ENCODE measurements at places on chromosomes 1 and 21.

DNA sequence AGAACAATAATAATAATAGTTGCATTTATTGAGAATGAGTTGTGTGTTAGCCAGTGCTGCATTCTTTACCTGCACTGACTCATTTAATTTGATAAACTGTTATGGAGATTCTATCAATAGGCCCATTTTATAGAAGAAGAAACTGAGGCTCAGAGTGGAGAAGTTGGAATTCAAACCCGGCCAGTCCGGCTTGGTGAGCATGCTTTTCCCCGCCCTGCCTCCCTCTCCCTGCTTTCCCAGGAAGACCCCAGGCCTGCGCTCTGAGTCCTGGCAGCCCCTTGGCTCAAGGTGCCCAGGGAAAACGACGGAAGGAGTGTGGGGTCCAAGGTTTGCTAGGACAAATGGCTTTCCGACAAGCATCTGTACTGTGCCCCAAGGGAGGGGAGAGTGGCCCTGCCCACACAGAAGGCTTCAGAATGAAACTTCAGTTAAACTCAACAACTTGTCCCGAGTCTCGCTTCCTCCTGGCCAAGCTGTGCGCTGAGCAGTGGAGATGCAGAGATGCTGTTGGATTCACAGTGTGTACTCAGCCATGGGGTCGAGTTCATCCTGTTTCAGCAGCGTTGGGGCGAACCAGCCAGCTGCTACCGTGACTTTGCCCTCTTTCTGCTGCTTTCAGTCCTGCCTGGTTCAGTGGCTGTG, 23.3 kb upstream of the PADI6 start:
- DNase-seq = no peak

DNA sequence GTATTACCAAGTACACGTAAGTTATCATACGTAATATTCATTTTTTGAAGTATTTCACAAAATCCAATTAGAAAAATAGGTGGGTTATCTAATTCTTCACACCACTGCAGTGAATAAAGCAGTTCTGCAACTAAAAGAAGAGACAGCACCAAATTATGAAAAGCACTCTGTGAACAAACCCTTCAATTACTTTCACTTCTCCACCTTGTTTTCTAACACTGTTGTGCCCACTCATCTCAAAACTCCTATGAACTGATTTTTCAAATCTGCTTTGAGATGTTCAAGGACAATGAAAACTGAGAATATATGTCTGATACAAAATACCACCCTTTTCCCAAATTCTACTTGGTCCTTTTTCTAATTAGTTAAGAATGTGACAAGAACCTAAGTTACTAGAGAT, 39.4 kb downstream of the LTN1 start:
- DNase-seq = no peak

DNA sequence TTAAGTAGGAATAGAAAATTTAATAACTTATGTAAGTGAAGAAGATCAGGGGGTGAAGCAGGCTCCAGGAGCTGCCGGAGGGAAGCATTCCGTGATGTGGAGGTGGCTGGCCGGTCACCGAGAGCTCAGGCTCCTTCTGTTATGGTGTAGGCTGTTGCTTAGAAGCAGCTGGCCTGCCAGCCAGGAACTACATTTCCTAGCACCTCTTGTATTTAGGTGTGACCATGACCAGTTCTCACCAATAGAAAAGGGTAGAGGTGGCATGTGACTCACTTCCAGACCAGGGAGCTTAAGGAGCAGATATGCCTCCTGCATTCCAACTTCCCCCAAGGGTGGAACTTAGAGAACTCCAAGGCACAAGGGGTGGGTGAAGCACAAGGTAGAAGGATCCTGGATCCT, 120.7 kb downstream of the ACTL8 start:
- DNase-seq = no peak

GRCh38 chr1:17052641-17053040, 1.2 kb downstream of the SDHB start:
- no peak for DNase-seq

- DNase-seq = no peak
Observed at GRCh38 chr1:164619006-164619784, 60.2 kb downstream of the PBX1 start.

- DNase-seq = no peak
Observed at GRCh38 chr1:6212193-6212959, 6.5 kb downstream of the RNF207 start.

DNA sequence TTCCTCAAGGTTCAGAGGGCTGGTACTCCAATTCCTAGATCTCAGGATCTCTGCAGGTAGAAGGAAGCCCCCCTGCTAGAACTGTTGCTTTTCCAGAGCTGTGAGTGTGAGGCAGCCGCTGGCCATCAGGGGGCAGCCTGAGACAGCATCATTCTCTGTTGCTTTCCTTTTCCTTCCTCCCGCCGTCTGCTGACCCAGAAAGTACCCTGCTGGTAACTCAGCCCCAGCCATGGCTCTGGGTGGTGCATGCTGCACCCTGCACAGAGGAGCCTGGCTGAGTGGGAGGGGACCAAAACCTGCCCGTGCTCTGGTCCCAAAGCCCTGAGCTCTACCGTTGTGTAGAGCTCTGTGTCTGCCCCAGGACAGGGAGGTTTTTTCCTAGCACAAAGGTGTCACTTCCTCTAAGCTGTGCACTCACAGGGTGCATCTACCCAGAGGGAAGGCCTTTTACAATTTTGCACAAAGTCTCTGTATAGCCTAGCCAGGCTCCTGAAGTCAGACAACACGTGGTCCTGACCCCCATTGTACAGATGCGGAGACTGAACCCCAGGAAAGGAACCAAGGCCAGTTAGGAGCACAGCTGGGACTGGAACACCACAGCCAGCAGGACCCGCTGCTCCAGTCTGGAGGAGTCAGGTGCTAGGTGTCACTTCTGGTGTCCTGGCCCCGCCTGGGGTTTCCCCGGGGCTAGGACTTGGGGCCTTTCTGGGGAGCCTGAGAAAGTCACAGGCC, 5.6 kb upstream of the FAM131C start:
- DNase-seq = peak; percentile 74

- DNase-seq = no peak
Observed at GRCh38 chr1:218346391-218347204, 1.5 kb downstream of the TGFB2 start.

DNA sequence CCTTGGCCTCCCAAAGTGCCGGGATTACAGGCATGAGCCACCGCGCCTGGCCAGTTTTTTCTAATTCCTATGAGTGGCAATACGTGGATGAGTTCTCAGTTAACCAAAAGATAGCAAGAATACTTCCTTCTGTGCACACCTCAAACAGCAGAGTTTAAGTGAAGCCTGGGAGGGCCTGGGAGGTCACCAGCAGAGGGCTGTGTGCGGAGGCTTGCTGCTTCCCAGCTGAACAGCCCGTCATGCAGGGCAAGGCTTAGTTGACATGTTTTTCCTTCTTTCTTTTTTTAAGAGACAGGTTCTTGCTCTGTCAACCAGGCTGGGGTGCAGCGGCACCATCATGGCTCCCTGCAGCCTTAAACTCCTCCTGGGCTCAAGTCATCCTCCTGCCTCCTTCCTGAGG, 17.8 kb downstream of the GNG4 start:
- no peak for DNase-seq

- DNase-seq = no peak
Observed at GRCh38 chr1:4396551-4396950, 257.9 kb upstream of the AJAP1 start.

DNA sequence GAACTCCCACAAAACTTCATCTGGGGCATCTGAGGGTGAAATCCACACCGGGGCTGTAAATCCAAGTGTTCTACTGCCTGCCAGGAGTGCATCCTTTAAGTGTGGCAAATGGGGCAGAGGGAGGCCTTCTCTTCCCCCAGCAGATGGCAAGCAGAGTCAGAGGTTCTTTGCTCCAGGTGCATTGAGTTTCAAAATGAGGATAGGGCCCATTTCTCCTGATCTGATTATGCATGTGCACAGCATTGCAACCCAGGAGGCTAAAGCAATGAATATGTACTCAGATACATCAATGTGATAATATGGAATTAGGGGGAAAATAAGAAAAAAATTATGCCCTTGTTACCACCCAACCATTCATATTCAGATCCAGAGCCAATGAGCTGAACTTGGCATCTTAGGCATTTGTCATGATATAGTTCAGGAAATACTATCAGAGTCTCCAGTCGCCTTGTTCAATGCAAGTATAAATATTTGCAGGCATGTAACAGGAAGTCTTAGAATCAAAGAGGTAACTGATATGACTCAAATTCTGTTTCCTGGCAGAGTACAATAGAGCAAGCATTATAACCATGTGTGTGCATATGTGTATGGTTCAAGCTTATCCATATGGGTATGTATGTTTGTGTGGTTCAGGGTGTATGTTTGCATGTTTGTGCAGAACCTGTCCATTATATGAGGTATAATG, 473.8 kb upstream of the PKN2 start:
- DNase-seq = no peak

- no peak for DNase-seq
Observed at GRCh38 chr1:22936681-22937080, 36.0 kb downstream of the LACTBL1 start.

DNA sequence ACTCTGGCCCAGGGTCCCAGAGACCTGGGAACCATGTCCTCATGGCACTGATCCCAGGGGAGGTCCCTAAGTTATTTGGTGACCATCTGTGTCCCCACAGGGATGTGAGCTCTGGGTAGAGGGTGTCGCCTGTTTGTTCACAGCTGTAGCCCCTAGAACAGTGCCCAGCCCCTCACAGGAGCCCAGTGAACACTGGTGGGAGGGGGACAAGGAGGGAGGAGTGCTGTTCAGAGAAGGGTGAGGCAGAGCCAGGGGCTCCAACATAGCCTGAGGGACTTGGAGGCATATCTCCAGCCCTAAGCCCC, 450.4 kb downstream of the MATN1 start:
- no peak for DNase-seq

- no peak for DNase-seq
Observed at GRCh38 chr21:25836396-25836795, 101.6 kb downstream of the GABPA start.

DNA sequence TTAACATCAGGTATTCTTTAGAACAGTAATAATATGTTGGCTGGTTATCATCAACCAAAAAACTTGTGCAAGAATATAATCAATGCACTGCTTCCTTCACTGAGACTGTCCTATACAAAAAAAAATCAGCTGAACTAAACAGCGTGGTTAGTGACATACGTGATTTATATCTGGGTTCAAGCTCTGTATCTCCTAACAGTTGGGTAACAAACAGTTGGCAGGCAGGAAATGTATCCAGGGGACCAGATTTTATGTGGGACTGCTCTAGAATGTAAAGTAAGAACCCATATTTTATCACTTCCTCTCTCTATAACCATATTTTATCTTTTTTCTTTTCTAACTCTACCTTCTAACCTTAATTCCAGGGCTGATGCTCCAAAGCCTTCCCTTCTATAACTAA, 8.0 kb downstream of the ACBD6 start:
- no peak for DNase-seq

GRCh38 chr1:64047549-64047996, 155.8 kb upstream of the UBE2U start:
- no peak for DNase-seq

DNA sequence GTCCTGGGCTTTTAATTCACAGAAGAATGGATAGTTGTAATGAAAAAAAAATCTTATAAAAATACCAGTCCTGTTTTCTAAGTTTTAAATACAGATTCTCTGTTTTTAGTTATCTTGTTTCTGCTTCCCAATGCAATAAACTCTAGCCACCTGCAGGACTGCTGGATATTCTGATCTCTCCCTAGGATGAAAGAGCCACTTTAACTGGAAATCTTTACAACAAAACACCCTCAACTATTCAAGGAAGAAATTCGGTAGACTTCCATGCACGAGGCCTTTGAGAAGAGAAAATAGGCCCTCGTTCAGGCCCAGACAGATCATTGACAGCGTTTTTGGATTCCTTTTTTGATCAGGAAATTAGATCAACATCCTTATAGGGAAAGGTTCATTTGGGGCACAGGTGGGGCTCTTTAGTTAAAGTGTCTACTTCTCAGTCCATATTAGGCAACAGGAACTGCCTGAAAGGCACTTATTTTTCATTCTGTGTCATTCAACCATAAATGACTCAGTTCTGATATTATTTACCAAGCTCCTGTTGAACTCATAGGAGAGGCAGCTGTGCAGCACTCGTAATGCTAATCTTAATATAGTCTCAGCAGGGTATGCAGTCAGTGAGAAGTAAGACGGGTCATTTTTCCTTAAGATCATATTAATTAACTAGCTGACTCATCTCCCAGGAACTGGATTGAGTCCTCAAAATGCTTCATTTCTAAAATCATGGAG, 71.1 kb upstream of the ERRFI1 start:
- DNase-seq = no peak

- DNase-seq = no peak
Observed at GRCh38 chr1:38030596-38031512, 15.7 kb downstream of the POU3F1 start.

- no peak for DNase-seq
Observed at GRCh38 chr21:17059936-17060335, 452.9 kb upstream of the CXADR start.

GRCh38 chr21:14858311-14858710, 206.5 kb downstream of the NRIP1 start:
- DNase-seq = no peak

- DNase-seq = no peak
Observed at GRCh38 chr1:161733526-161733925, 12.2 kb downstream of the FCRLB start.

All from right lobe of liver (tissue), 6 donors.